ENCODE measurements at places on chromosomes 7 and 10.

- DNase-seq = no peak
Measured at GRCh38 chr10:391847-392704, 256.8 kb downstream of the ZMYND11 start.

DNA sequence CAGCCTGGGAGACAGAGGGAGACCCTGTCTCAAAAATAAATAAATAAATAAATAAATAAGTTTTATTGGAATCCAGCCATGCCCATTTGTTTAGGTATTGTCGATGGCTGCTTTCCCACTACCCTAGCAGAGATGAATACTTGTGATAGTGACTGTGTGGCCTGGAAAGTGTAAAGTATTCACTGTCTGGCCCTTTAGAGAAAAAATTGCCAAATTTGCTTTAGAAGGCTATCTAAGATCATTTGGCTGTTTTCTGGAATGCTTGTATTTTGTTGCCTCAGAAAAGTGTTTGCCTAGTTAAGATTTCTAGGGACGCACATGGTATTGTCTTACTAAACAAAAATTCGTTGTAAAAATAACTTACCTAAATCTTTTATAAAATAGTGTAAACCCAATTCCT lies 35.4 kb downstream of the CHN2 start:
- DNase-seq = no peak

GRCh38 chr7:138875794-138876193 lies 77.8 kb upstream of the ATP6V0A4 start:
- DNase-seq = peak; percentile 60

DNA sequence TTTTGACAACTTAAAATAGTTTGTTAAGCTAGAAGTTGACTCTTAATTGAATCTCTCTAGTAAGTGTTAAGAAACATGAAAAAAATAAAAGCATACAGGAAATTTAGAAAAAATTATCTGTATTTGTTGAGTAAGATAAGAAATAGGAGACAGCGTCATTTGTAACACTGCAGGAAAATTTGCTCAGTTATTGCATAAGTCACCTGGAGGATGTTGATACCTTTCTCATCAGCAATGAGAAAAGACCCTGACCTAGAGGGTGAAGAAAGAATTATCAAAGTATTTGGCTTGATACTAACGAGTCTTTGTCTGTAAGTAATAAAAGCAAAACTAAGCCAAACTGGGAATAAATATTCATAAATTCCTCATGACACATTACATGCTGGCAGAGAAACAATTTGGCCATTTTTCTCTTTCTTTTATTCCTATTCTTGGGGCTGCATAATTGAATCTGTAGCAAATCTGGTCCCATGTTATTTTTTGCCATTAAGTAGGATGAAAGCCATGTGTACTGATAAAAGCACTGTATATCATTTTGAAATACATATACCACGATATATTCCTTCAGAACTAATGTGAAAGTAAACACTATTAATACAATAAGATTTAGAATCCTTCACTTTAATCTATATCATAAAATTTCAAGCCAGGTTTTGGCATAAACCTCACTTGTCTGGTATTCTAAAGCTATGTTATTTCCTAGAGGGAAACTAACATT lies 362.8 kb downstream of the THSD7A start:
- DNase-seq = no peak

- no peak for DNase-seq
Measured at GRCh38 chr10:116470071-116470470, 42.4 kb downstream of the PNLIPRP3 start.

GRCh38 chr7:140489026-140489359 lies 9.7 kb upstream of the MKRN1 start:
- no peak for DNase-seq

- DNase-seq = no peak
Measured at GRCh38 chr7:5677538-5678294, 103.7 kb downstream of the RNF216 start.

GRCh38 chr10:4382811-4383210 lies 443.2 kb upstream of the AKR1E2 start:
- DNase-seq = no peak

GRCh38 chr7:80392229-80393169 lies 119.4 kb downstream of the GNAT3 start:
- no peak for DNase-seq

- no peak for DNase-seq
Measured at GRCh38 chr7:141475679-141476078, 75.5 kb upstream of the AGK start.

DNA sequence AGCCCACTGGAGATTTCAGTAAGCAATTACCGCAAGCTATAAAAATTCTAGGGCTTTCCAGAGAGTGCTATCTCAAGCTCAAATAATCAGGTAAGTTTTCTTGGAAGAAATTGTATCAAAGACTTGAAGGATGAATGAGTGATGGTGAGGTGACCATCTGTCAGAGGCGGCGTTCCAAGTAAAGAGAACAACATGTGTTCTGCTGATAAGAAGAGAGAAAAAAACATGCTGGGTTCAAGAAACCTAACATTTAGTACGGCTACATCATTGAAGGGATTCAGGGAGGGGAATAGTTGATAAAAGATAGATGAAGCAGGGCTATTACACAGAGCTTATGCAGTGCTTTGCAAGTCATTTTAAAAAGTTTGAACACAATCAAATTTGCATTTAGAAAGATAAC lies 100.7 kb downstream of the GNAI1 start:
- DNase-seq = no peak

- no peak for DNase-seq
Measured at GRCh38 chr10:91034494-91035159, 113.7 kb upstream of the ANKRD1 start.

DNA sequence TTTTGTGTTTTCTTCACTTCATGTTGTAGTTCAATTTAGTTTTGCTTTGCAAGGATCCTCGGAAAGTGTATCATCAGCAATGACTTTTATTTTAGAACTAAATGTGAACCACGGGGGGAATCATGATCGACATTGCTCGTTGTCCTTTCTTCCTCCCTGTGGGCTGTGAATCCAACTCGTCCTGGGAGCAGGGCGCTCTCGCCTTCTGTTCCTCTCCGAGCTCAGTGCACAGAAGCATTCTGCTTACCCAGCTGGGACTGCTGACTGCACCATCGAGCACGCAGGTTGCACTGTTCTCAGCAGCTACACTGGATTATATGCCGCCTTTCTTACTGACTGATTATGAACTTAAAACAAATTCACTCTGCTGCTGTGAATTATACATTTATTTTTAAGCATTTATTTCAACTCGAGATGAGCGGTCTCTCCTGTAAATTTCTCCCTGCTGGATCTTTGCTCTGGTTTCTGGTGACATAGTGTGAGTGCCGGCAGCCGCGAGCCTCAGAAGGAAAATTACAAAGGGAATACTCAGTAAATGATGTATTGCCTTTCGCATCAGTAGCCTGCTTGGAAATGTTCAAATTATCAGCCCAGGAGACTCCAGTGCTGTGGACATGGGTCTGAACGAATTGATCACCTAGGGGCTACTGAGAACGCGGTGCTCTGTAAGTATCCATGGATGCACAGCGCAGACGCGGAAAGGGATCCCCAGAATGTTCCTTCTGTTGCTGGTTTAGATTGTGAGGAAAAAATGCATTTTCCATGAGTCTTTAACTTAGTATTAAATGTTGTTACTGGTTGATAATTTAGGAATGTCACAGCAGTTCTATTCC lies 92.6 kb downstream of the PTPRE start:
- DNase-seq = no peak

DNA sequence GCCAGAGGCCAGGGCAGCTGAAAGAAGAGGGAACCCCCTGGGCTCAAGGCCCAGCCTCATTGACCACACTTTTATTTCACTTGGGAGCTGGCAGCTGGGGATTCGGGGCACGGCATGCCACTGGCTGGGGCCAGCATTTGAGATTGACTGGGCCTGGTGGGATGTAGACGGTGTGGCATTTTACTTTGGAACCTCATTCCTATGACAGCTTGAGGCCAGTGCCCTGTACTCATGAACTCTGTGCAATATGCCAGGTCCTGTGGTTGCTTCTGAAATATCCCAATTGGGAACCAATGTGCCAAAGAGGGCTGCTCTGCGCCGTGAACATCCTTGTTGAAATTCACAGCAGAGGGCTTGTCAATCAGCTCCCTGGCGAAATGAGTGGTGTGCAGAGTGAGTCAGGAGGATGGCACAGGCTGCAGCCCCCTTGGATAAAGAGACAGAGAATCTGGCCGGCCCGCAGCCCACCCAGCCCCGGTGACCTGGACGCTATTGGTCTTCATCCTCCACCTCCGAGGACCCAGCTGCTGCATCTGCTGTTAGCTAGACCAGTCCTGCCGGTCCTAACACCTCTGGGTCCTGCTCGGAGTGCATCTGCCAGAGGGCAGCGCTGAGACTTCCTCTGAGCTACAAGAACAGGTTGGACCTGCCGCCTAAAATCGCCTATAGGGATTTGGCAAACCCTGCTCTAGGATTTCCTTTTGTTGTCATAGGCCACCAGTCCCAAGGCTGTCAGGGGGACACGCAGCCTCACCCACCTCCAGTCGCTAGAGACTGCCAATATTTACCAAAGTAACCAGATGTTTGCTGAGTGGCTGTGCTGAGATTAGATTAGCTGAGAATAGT lies 58.0 kb downstream of the PRKAG2 start:
- no peak for DNase-seq

- no peak for DNase-seq
Measured at GRCh38 chr10:58967551-58968388, 208.7 kb upstream of the PHYHIPL start.

DNA sequence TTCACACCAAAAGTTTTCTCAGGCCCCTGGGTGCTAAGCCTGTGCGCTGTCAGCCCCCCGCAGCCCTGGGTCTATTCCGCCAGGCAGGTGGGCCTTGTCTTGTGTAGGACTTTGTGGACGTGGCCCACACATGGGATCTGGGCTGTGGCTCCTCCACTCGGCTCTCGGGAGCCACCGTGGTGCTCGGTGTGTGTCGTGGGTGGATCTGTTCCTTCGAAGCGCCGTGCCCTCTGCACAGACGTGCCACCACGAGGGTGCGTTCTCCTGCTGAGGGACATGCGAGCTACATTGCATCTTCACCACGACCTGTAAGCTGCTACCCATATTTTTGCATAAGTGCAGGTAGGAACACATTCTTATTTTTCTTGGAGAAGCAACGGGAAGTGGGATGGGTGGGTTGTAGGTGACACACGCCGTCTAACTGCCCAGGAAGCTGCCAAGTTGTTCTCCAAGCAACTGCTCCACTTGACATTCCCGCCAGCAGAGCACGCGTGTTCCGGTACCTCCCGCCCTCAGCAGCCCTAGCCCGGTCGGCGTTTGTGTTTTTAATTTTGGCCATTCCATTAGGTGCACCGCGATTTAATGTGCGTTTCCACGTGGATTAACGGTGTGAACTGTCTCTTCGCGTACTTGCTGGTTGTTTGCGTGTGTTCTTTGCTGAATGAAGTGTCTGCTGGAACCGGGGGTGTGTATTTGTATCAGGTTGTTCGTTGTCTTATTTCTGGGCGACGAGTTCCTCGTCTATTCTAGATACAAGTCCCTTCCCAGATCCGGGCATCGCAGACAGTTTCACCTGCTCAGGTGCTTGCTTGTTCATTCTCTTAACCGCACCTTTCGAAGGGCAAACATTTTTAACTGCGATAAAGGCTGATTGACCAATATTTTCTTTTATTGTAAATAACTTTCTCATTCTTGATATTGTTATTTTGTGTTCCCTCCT lies 47.4 kb upstream of the CFAP46 start:
- DNase-seq = no peak

DNA sequence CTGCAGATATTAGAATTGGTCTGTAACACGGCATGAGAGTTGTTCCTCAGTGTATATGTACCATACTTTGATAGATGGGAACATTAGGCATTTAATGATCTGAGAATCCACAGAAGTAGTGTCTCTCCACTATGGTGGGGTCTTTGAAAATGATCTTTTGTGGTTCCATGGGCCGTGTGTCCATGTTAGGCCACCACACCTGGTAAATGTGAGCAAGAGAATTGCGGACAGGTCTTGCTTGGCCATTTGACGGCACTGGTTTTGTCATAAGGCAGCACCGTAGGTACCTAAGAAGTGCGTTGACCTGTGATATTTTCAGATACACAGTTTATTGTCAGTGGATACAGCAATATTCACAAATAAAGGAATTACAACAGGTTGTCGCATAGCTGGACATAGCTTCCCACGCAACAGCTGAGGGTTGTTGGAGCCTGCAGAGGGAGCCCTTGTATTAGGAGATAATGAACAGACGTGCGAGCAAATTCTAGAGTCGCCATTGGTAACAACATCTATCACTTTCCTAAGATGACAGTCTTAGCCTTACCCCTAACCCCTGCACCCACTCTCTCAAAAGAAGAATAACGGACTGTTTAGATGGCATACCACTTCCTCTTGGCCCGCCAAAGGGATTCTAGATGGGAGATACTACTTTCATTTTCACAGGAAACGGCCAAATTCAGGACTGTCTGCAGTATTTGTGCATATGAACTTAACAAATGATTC lies 111.4 kb downstream of the COL28A1 start:
- no peak for DNase-seq

Data from GM04504 (cell line).